Nephron progenitor cell (in vitro differentiated cells): ENCODE measurements at places on chromosomes 7 and 10.

DNA sequence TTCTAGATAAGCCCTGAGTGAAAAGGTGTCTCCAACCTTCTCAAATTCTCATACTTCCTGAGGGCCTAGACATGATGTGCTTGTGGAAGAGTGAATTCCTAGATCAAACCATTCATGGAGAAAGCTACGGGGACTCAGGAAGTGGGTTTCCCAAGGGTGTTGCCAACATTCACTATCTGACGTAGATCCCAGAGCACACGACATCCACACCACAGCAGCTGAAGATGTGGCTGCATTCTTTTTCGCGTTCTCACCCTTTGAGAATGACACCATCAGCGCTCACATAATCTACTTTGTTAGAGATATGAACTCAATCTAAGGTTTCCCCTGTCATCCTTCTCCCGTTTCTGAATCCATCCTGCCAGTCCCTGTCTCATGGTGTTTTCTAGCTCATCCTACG, 290.8 kb downstream of the DNAJB6 start:
- no peak for DNase-seq

DNA sequence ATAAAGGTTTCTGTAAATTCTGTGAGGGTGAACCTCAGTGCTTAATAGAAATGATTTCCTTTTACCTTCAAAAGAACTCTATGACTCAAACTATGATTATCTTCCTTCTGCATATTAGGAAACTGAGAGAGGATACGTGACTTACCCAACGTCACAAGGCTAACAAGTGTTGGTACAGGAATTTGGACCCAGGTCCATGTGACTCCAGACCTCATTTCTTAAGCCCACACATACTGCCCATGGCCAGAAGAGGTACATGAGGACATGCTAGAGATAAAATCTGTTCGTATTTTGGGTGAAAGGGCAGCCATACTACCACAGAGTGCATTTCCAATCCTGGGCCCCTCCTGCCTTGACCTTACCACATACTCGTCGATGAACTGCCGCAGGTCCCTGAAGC, 61.5 kb upstream of the TM9SF3 start:
- DNase-seq: no peak

- DNase-seq: no peak
These were observed 879.5 kb downstream of the SORCS1 start for GRCh38 chr10:106284802-106285587.

- DNase-seq: no peak
These were observed at the start of gene PRF1 for GRCh38 chr10:70602665-70603448. TSS of gene PRF1 (minus strand) at chr10:70602741. CDS start at chr10:70600902, 1,839 bp downstream.

GRCh38 chr7:21041666-21042065, 255.0 kb upstream of the SP8 start:
- DNase-seq: peak; percentile 22

GRCh38 chr10:79196470-79197461, 128.0 kb downstream of the ZMIZ1 start:
- peak; percentile 89 for DNase-seq

- no peak for DNase-seq
These were observed 94.1 kb downstream of the AOAH start for GRCh38 chr7:36630112-36630650.

GRCh38 chr10:3763035-3763456, 22.0 kb downstream of the KLF6 start:
- no peak for DNase-seq

DNA sequence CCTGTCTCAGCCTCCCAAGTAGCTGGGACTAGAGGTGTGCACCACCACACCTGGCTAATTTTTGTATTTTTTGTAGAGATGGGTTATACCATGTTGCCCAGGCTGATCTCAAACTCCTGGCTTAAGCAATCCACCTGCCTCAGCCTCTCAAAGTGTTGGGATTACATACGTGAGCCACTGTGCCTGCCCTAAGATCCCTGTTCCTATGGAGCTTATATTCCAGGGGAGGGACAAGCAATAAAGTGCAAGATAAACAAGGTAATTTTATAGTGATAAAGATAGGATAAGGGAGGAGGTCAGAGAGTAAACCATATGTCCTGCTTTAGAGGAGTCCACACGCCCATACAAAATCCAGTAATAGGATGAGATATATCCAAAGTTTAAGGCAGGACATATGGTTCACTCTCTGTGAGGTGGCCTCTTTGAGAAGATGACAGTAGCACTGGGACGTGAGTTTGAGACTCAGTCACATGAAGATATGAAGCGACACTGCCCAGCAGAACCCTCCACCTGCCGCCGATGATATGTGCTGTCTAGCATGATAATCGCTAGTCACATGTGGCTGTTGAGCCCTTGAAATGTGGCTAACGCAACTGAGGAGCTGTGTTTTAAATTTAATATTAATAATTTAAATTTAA, 113.5 kb upstream of the PDCD4 start:
- no peak for DNase-seq

DNA sequence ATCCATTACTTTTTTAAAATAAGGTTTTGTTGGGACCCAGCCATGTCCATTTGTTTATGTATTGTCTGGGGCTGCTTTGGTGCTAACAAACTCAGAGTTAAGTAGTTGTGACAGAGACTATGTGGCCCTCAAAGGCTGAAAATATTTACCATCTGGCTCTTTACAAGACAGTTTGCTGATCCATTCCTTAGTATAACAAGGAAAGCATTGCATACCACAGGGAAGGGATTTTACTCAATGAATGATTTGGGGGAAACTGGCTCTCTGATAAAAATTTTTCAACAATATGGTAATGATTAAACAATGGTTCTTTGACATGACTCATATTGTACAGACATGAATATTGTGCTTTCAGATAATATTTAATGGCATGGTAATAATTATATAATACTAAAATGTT, 738.1 kb downstream of the KCNMA1 start:
- no peak for DNase-seq

- DNase-seq: peak; percentile 18
These were observed 500.8 kb downstream of the PLXNA4 start for GRCh38 chr7:132075515-132075914.

- no peak for DNase-seq
These were observed 31.7 kb upstream of the CYP26C1 start for GRCh38 chr10:93028883-93029282.

- DNase-seq: no peak
These were observed 63.7 kb upstream of the CREB5 start for GRCh38 chr7:28348636-28349035.

DNA sequence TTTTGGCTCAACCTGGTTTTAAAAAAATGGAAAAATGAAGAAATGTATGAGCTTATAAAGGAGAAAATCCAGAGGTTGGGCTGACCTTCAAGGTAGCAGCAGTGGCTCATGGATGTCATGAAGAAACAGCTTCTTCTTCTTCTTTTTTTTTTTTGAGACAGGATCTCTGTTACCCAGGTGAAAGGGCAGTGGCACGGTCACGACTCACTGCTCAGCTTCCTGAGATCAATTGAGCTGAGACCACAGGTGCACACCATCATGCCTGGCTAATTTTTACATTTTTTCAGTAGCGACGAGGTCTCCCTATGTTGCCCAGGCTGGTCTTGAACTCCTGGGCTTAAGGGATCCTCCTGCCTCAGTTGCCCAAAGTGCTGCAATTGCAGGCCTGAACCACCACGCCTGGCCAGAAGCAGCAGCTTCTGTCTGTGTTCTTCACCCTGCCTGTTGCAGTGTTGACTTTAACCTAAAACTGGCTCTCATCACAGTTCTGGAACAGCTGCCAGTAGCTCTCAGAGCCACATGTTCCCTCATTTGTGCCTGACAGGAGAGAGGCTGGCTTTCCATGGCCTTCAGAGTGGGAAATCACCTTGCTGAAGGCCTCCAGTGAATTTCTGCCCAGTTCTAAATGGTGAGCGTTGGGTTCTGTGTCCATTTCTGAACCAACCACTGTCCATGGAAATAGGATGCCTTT, 117.7 kb downstream of the PFKFB3 start:
- DNase-seq: no peak

- DNase-seq: peak; percentile 76
These were observed at the start of gene DENND11 for GRCh38 chr7:141702047-141702567. TSS of gene DENND11 (minus strand) at chr7:141702166. CDS start at chr7:141702153, 13 bp downstream.

GRCh38 chr10:103709341-103709920, 145.9 kb downstream of the SH3PXD2A start:
- DNase-seq: no peak

GRCh38 chr7:20283385-20283784, 47.3 kb upstream of the ITGB8 start:
- DNase-seq: no peak

DNA sequence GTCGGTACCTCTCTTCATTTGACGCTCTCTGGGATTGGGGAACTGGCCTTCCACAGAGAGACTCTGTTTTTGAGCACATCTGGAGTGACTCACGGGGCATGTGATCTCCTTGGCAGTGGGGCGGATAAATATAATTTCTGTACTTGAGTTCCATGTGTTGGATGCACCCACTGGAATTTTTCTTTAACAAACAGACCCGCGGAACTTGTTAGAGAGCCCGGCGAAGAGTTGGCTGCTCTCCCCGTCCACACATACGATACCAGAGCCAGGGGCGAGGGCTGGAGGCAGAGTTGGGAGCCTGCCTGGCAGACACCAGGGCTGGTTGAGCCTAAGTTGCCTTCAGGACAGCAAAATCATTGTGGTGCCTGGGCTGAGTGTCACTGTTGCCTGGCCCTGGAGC, at the start of gene FAM180A:
TSS of gene FAM180A (minus strand) at position 44 of the 400 bp plus-strand sequence. CDS start 233 bp downstream, outside the sequence.
- DNase-seq: no peak

- DNase-seq: no peak
These were observed 49.5 kb downstream of the CHN2 start for GRCh38 chr7:29243910-29244655.

- DNase-seq: no peak
These were observed 29.8 kb downstream of the CABCOCO1 start for GRCh38 chr10:61692447-61693010.

GRCh38 chr7:69108097-69108496, 490.2 kb upstream of the AUTS2 start:
- no peak for DNase-seq

- peak; percentile 11 for DNase-seq
These were observed 257.3 kb downstream of the SDK1 start for GRCh38 chr7:3558400-3558799.

DNA sequence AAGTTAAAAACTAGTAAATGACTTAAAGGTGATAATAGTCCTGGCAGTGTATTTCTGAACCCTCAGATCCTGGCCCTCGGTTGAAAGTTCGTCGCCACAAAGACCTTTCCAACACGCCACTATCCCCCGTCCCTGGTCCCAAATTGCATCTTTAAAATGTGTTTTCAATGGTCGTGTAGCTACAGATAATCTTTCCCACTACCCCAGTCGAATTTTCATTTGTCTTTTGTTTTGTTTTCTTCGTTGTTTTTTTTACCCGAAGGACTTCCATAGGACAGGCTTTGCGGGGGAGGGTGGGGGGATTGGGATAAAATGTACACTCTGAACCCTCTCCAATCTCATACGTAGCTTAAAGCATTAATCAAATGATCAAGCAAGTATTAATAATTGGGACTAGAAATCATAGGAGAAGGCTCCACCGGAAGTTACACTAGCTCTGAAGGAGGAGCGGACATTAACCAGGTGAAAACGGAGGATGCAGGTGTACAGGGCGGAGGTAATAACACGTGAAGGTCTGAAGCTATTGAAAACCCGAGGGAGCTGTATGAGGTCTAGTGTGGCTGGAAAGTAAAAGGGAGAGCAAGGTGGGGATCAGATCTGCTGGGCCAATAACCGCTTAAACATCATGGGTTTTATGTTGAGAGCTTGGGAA, 32.8 kb upstream of the PHF14 start:
- no peak for DNase-seq

DNA sequence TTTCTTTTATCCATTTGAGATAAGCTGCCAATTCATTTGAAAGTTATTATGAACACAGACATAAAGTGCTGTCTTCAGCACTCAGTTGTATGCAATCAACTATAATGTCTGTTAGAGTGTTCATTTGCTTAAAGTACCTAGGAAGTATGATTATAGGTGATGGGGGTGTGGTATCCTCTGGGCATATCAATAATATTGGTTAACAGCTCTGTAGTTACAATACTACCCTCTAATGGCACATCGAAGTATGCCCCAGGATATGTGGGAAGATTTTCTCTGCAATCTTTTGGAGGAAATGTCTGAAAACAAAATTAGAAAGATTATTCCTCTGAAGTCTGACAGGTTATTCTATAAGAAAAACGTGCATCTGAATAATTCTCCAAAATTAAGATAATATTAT, 429.7 kb downstream of the ARL4A start:
- DNase-seq: no peak

GRCh38 chr7:20383351-20383750, 52.7 kb downstream of the ITGB8 start:
- no peak for DNase-seq

- no peak for DNase-seq
These were observed 13.9 kb downstream of the CTTNBP2 start for GRCh38 chr7:117859246-117859812.

GRCh38 chr7:28823582-28823981, 134.5 kb downstream of the TRIL start:
- no peak for DNase-seq

GRCh38 chr10:47198221-47198620, 101.8 kb upstream of the GDF10 start:
- no peak for DNase-seq

GRCh38 chr10:79457256-79457785, 11.9 kb upstream of the ZCCHC24 start:
- DNase-seq: no peak

DNA sequence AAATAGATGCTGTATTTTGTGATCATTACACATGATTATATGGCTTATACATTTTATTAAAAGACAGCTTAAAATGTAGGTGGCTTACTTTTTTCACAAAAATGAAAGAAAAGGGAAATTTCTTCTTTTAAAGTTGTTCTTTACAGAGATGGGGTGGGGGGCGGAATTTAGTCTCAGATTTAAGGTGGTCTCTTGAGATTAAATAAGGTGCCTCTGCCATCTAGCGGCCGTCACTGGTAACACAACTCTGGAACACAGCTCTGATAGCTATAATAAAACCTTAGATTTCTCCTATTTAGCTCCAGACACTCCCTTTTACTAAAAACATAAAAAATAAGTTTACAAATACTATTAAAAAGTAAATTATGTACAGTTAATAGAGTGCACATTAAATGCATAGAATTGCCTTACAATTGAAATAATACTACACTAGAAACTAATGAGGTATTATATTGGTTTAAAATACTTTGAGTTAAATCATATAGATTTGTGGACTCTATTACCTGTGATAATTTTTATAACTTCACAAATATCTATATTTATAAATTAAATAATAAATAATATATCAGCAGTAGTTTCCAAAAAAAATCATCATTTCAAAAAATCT, 210.9 kb downstream of the DGKB start:
- DNase-seq: peak; percentile 80
